ENCODE measurements at places on chromosomes 5 and 9.

GRCh38 chr5:169767938-169768337 lies 130.9 kb downstream of the DOCK2 start:
- no peak for DNase-seq

- DNase-seq = peak; percentile 71
Measured at GRCh38 chr5:151068433-151069197, 12.2 kb downstream of the TNIP1 start.

DNA sequence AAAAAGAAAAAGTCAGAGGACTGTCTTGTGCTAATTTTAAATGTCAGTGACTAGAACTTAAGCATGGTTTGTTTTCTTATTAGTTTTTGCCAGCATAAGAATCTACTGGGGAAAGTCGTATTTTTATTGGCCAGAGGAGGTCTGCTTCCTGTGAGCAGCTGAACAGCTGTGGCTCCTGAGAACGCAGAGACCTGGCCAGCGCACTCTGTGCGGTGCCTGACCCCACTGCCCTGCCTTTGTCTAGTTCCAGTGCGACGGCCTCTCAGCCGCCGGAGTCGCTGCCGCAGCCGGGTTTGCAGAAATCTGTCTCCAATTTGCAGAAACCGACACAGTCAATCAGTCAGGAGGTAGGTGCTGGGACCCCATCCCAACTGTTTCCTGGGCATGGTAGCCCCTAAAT lies 42.5 kb downstream of the PRRC2B start:
- DNase-seq = no peak

GRCh38 chr5:180595046-180595379 lies 3.7 kb upstream of the SCGB3A1 start:
- no peak for DNase-seq

DNA sequence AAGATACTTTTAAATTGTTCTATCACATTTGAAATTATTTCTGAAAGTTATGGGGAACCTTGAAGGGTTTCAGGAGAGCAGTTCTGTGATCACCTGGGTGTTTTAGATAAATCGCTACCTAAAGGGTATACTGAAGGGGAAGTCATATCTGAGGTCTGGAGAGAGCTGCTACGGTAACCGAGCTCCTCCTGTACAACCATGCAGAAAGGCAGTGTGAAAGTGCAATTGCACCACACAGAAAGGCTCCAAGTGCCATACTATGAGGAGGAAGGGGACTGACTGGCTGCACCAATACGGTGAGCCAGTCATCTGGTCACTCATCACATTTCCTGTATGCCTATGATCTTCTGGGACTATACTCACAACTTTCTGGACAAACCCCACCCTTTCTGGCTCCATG lies 241.4 kb upstream of the SLC24A2 start:
- no peak for DNase-seq

GRCh38 chr9:136007934-136008692 lies 46.9 kb upstream of the UBAC1 start:
- DNase-seq = no peak

GRCh38 chr9:135049460-135049859 lies 38.0 kb upstream of the OLFM1 start:
- no peak for DNase-seq

DNA sequence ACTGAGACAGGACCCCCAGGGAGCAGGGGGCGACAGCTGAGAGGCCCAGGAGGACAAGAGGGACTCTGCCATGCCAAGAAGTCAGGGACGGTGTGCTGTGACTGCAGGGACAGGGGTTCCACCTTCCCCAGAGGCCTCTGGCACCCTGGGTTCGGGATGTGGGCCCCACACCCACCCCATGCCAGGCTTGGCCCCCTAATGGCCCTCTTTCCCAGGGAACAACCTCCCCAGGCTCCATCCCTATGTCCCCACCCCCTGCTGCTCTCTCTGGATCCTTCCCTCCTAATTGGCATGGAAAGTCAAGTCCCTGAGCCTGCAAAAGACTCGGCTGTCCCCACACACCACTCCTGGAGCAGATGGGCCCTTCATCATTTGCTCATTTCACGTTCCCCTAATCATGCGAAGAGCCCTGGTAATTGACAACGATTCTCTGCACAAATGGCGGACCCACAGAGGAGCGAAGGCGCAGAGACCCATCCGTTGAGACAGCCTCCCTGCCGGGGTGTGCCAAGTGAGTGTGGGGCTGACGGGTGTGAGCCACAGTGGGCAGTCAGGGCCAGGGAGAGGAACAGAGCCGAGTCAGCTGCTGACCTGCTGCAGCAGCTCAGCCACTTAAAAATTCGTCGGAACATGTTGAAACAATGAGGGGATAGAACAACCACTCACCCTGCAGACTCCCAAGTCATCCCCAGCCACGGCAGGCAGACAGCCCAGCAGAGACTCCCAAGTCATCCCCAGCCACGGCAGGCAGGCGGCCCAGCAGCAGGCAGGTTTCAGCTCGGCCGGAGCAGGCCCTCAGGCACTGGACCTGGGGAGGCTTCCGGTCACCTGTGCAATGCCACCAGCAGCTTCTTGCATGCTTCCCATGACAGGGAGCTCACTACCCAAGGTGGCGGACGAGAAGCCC lies 109.0 kb downstream of the VAV2 start:
- no peak for DNase-seq

DNA sequence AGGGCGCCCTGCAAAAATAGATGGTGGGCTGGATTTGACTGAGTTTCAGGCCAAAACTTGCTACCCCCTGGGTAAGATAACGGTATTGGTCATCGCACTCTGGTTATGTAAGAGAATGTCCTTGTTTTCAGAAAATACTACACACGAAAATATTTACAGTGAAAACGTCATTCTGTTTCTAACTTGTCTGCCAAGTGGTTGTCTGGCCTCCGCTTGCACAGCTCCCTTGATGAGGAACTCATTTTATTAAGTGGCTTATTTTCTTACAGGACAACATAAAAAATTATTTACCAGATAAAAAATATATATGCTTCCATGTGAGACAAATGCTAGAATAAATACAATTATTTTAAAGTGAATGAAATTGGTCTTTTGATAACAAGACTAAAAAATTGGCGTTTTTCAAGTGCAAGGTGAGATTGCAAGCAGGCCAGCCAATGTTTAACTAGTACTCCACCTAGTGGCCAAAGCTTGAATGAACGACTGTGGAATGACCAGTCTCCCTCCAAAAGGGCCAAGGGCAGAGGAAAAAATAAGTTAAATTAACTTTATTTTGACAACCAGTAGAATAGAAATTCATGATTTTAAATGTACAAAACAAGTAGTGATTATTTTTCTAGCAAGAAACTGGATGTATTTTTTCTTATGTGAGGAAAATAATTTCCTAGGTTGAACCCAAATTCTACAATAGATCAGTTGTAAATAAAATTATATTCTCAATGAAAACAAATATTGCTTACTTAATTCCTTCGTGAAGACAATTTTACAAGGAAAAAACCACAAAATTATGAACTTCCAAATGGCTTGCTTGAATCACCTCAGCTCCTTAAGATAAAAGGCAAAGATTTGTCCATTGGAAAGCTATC lies 93.2 kb downstream of the ZFAND5 start:
- DNase-seq = no peak

- no peak for DNase-seq
Measured at GRCh38 chr9:14366076-14366475, 52.1 kb upstream of the NFIB start.

Data from stimulated activated CD8-positive, alpha-beta memory T cell treated with anti-CD3 and anti-CD28 coated beads, Interleukin-7, amount 100 ng/mL, for 48 hours (primary cell).